ENCODE measurements at places on chromosomes 3 and 15.
A peak's percentile ranks its signal among the peaks of the same experiment; 100 is the strongest.

DNA sequence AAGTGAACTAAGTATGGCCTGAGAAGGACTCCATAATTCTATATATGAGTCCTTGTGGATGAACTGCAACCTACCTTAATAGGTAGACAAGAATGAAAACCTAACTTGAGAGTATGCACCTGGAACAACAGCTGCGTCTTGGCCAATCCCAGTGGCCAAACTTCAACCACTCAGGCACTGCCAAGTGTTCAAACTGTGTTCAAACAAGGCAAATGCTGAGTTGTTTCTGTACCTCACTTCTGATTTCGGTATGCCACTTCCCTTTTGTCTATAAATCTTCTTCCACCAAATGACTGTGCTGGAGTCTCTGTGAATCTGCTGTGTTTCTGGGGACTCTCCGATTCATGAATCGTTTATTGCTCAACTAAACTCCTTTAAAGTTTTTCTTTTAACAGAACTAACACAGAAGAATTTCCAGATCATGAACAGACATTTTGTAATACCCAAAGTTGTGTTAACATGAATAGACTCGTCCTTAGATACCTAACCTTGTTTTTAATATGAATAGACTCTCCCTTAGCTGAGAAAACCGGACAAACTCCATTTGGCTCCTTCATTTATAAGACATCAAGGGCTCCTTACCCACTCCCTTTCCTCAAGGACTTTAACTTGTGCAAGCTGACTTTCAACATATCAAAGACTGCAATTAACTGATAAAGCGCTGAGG, 4.1 kb downstream of the ZNF717 start:
- no peak for DNase-seq
- H3K4me3 ChIP-seq, result no peak overlapping the region
- no peak overlapping the region for H3K27ac ChIP-seq
- H3K4me1 ChIP-seq, result no peaks in the 10 kb centered on the region
- H3K36me3 ChIP-seq, result no peaks in the 10 kb centered on the region

GRCh38 chr3:146156666-146157314, 4.2 kb downstream of the PLOD2 start:
- peaks cover 8% of the 10 kb centered on the region for H3K4me1 ChIP-seq
- no peaks in the 10 kb centered on the region for H3K27me3 ChIP-seq
- no peak overlapping the region for H3K4me3 ChIP-seq
- no peak overlapping the region for H3K27ac ChIP-seq

GRCh38 chr15:100601617-100602063, 344 bp downstream of the LINS1 start:
- no peak for DNase-seq
- H3K4me3 ChIP-seq, result peak overlapping the region; percentile 98
- H3K27ac ChIP-seq, result peak overlapping the region; percentile 58
- peaks cover 3% of the 10 kb centered on the region for H3K36me3 ChIP-seq
- peaks cover 17% of the 10 kb centered on the region for H3K4me1 ChIP-seq

GRCh38 chr15:88077296-88078020, 179.1 kb downstream of the NTRK3 start:
- no peak overlapping the region for H3K4me3 ChIP-seq
- H3K27me3 ChIP-seq, result no peaks in the 10 kb centered on the region
- H3K36me3 ChIP-seq, result no peaks in the 10 kb centered on the region
- DNase-seq, result no peak
- H3K4me1 ChIP-seq, result no peaks in the 10 kb centered on the region

DNA sequence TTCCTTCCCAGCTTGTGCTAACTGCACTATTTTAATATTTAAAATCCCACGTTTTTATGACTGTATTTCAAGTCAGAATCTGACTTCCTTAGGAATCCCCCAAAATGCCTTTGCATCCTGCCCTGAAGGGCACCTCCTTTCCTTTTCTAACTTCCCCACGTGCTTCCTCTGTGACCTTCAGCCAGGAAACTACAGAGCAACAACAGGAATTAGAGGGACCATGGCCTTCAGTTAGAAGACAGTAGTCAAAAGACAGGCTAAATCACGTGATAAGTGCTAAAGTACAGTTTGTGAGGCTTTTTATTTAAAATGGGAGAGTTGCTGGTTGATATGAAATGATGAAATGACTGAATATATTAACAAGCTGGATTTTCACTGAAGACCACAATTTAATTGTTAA, 11.8 kb upstream of the ABHD10 start:
- H3K27me3 ChIP-seq, result no peaks in the 10 kb centered on the region
- H3K36me3 ChIP-seq, result peaks cover 21% of the 10 kb centered on the region
- H3K4me3 ChIP-seq, result no peak overlapping the region
- H3K4me1 ChIP-seq, result peaks cover 59% of the 10 kb centered on the region

- H3K36me3 ChIP-seq, result no peaks in the 10 kb centered on the region
- no peak for DNase-seq
- no peaks in the 10 kb centered on the region for H3K27me3 ChIP-seq
- H3K4me3 ChIP-seq, result no peak overlapping the region
- H3K4me1 ChIP-seq, result no peaks in the 10 kb centered on the region
These were observed 78.9 kb downstream of the ESYT3 start for GRCh38 chr3:138513090-138513843.

GRCh38 chr3:5267252-5267651, 79.7 kb downstream of the EDEM1 start:
- H3K27ac ChIP-seq, result no peak overlapping the region
- no peaks in the 10 kb centered on the region for H3K4me1 ChIP-seq
- H3K27me3 ChIP-seq, result no peaks in the 10 kb centered on the region
- no peaks in the 10 kb centered on the region for H3K36me3 ChIP-seq
- no peak overlapping the region for H3K4me3 ChIP-seq

DNA sequence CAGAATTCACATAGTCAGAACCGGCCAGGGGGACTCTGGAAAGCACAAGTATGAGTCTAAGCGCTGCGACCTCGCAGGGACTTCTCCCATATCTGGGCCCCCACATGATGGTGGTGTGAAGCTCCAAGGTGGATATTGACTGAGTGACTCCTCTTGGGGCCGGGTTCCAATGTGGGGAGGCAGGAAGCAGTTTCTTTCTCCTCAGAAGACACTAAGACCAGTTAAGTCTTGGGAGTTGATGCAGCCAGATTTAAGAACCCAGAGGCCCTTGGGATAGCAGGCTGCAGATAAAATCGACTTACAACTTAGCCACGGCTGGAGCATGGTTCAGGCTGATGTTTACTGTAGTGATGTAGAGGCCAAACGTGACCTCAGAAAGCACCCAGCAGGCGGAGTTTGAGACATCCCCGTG, 55.4 kb upstream of the KLF13 start:
- no peaks in the 10 kb centered on the region for H3K27me3 ChIP-seq
- H3K4me3 ChIP-seq, result no peak overlapping the region
- H3K4me1 ChIP-seq, result no peaks in the 10 kb centered on the region
- DNase-seq, result no peak
- H3K36me3 ChIP-seq, result no peaks in the 10 kb centered on the region

DNA sequence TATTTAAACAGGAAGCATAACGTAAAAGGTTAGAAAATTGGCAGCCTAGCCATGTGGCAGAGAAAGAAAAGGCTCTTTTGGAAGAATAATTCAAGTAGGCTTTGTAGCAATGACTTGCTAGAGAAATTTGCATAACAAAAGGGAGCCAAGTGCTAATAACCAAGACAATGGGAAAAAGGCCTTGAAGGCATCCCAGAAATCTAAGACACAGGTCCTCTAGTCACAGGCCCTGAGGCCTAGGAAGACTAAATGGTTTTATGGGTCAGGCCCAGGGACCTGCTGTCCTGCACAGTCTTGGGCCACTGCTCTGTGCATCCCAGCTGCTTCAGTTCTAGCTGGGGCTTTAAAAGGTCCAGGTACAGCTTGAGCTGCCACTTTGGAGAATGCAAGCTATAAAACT, 78.5 kb downstream of the FGF7 start:
- no peak for DNase-seq
- H3K36me3 ChIP-seq, result no peaks in the 10 kb centered on the region
- H3K4me1 ChIP-seq, result peaks cover 2% of the 10 kb centered on the region
- H3K4me3 ChIP-seq, result no peak overlapping the region

DNA sequence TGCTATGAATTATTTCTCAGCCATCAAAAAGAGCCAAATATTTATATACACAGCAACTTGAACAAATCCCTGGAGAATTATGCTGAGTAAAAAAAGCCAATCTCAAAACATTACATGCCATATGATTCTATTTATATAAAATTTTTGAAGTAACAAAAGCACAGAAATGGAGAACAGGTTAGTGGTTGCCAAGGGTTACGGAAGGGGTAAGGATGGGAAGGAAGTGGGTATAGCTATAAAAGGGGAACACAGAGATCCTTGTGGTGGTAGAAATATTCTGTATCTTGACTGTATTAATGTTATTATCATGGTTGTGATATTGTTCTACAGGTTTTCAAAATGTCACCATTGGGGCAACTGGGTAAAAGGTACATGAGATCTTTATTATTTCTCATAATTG, 62.3 kb upstream of the ASB14 start:
- no peak for DNase-seq
- no peak overlapping the region for H3K4me3 ChIP-seq
- H3K27me3 ChIP-seq, result no peaks in the 10 kb centered on the region
- no peak overlapping the region for H3K27ac ChIP-seq

- peaks cover 15% of the 10 kb centered on the region for H3K4me1 ChIP-seq
- peak; percentile 3 for DNase-seq
- no peak overlapping the region for H3K4me3 ChIP-seq
- H3K27ac ChIP-seq, result no peak overlapping the region
- H3K27me3 ChIP-seq, result no peaks in the 10 kb centered on the region
These were observed 7.7 kb downstream of the SNX4 start for GRCh38 chr3:125512135-125512920.

DNA sequence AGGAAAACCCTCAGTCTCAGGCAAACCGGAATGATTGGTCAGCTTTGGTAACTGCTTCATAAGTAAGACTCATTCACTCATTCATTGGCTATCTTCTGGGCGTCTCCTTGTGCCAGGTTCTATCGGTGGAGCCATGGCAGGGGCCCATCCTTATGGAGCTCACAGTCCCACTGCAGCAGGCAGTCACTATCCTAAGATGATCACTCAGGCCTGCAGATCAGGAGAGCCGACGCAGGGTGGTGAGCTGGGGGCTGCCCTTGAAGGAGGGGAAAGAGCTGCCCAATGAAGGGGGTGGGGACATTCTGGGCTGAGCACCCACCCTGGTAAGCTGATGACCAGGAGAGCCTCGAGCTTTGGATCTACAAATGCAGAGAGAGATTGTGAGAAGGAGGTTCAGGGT, 20.5 kb upstream of the FGD5 start:
- H3K4me3 ChIP-seq, result no peak overlapping the region
- DNase-seq, result no peak
- H3K36me3 ChIP-seq, result no peaks in the 10 kb centered on the region
- no peaks in the 10 kb centered on the region for H3K4me1 ChIP-seq

DNA sequence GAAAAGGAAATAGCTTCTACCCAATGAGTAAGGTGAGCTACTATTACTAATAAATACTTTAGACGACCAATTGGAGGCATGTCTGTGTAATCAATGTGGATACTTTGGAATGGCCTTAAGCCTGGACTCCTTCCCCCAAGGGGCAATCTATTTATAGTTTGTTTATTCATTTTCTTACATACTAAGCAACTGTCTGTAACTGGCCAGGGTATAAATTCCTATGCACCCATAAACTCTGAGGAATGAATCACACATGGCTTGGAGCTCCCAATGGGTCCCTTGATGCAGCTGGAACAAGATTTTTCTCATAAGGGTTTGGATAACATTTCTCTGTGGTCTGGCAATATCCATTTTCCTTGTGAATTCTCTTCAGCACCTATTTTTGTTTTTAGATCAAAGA, 506.8 kb downstream of the EDEM1 start:
- peaks cover 63% of the 10 kb centered on the region for H3K36me3 ChIP-seq
- no peak overlapping the region for H3K4me3 ChIP-seq
- H3K27me3 ChIP-seq, result no peaks in the 10 kb centered on the region
- DNase-seq, result no peak
- peaks cover 11% of the 10 kb centered on the region for H3K4me1 ChIP-seq

DNA sequence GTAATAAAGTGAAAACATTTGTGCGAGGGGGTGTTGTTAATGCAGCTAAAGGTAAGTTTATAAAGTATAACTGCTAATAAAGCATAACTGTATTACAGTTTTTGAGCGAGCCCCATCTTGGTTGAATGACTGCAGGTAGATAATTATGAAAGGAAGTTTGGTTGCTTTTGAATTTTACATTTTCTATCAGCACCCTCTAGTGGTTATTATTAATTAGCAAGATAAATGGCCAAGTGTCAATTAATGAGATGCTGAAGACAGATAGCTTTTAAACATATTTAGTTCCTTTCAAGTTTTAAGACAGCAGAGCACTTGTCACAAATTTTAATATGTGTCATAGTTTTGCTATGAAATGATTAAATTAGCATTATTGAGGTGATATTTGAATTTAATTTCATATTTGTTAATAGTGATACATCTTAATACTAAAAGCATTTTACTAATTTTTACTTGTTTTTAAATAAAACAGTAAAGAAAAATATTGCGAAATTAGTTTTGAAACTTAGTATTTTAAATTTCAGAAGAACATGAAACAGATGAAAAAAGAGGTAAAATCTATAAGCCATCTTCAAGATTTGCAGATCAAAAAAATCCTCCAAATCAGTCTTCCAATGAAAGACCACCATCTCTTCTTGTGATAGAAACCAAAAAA, 15.1 kb downstream of the U2SURP start:
- no peak for DNase-seq
- H3K36me3 ChIP-seq, result peaks cover 34% of the 10 kb centered on the region
- no peak overlapping the region for H3K27ac ChIP-seq
- H3K27me3 ChIP-seq, result no peaks in the 10 kb centered on the region

GRCh38 chr3:127184870-127185216, 8.1 kb upstream of the PRR23E start:
- peaks cover 10% of the 10 kb centered on the region for H3K4me1 ChIP-seq
- H3K4me3 ChIP-seq, result no peak overlapping the region
- no peak overlapping the region for H3K27ac ChIP-seq

DNA sequence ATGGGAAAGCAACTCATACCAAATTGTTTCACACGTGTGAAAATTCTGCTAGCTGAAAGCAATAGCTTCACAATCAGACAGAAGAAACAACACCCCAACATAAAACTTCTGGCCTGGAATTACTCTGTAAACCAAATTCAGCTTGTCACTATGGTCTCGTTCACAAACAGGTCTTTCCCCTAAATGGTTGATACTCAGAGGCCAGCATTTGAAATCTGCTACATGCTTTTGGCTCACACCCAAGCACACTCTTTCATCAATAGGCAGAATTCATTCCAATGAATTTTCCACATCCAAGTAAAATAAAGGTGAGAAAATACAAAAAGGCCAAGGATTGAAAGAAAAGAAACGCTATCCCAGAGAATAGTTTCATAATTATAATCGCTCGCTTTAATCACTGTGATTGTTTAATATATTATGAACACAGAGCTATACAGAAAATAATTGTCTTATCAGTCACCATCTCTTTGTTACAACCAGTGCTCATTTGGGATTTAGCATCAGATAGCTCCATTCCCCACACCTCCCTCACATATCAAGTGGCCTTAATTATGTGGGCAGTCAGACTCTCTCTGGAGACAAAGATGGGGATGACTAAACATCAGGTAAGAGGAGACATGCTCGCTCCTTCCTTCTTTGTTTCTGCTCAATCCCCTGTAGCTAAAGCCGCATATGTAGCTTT, 503.8 kb upstream of the ARRDC4 start:
- no peaks in the 10 kb centered on the region for H3K36me3 ChIP-seq
- DNase-seq, result no peak
- H3K27me3 ChIP-seq, result no peaks in the 10 kb centered on the region
- no peaks in the 10 kb centered on the region for H3K4me1 ChIP-seq
- no peak overlapping the region for H3K27ac ChIP-seq

- H3K4me3 ChIP-seq, result no peak overlapping the region
- no peaks in the 10 kb centered on the region for H3K36me3 ChIP-seq
- H3K4me1 ChIP-seq, result peaks cover 30% of the 10 kb centered on the region
- peak; percentile 76 for DNase-seq
These were observed 57.3 kb upstream of the OSTN start for GRCh38 chr3:191141728-191142127.
